HepG2 (cell line): ENCODE measurements at places on chromosomes 4 and X. TPM values are rescaled to one million over a fixed set of nuclear protein-coding genes. Genes with fewer than 3 reads are reported as not detected.
A peak's percentile ranks its signal among the peaks of the same experiment; 100 is the strongest.

DNA sequence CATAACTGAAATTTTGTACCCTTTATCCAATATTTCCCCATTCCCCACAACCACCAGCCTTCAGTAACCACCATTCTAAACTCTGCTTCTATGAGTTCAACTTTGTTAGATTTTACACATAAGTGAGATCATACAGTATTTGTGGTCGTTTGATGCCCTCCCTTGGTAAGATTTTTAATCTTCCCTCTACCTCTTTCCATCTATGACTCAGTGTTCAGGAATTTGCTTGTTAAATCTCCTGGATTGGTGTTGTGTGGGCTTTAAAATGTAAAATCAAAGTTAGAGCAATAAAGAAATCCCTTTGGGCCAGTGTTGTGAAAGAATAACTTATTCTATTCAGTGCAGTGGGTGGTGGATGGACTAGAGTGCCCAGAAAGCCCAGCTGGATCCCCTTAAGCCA is 37.4 kb downstream of the SLC16A2 start:
- DNase-seq = no peak

- no peak for DNase-seq
These were observed 29.5 kb upstream of the IRF2 start for GRCh38 chr4:184503869-184504300.

DNA sequence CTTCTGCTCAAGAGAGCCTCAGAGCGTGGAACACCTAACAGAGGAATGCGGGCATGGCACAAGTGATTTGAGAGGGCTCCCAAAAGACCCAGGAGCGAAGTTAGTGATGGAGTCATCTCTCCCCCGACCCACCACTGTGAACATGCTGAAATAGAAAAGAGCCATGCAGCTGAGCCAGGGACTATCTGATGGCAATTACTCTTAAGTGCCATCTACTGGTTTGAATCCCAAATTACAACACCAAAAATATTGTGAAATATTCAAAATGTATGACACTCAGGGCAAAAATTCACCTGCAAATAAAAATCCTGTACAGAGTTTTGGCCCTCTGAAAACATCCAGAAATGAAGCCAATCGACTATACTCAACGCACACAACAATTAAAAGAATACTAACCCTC is 2038.9 kb upstream of the ADGRL3 start:
- DNase-seq = no peak

DNA sequence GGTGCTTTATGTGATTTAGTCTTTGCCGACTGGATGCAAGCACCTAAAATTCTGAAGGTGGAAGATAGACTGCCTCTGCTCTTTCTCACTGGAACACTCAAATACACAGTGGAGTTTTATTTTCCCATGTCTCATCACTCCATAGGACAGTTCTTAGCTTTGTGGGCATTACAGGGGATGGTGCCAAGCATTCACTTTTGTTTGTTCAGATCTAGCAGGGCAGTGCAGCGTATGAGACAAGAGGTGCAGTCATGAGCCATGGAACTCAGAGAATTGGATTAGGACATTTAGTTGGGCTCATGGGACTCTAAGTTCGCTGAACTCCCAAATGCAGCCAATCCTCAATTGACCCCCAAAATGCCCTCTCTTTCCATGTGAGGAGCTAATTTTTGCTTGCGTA is 1136.9 kb upstream of the PRKX start:
- no peak for DNase-seq

DNA sequence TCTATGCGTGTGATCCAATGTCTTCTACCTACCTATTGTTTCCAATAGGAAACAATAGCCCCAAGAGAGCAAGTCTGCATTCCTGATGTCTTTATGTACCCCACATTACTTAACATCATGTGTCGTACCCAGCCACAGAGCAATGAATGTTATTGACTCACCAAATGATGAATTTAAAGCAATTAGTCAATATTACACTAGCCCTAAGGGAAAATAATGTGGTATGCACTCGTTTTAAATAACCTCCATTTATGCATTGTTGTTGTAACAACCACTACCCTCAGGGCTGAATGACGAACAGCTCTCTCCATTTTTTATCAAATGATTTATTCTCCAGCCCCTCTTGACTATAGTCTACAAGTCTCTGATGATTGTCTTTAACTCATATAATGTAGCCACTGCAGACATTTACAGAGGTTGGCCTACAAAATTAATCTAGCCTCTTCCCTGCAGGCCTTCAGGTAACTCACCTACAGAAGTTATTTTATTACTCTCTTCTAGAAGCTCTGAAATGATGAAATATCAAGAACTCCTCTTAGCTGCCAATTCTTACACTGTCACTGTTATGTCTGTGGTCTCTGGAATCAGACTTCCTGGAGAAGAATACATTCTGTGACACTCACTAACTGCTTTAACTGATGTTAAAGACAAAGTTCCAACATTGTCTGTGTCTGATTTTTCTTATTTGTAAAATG is 601.7 kb upstream of the GRIA3 start:
- no peak for DNase-seq

DNA sequence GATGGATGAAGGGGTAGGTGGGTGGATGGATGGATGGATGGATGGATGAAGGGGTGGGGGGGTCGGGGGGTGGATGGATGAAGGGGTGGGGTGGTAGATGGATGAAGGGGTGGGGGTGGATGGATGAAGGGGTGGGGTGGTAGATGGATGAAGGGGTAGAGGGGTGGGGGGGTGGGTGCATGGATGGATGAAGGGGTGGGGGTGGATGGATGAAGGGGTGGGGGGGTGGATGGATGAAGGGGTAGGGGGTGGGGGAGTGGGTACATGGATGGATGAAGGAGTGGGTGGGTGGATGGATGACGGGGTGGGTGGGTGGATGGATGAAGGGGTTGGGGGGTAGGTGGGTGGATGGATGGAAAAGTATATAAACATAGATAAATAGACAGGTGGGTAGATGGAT is 74.2 kb downstream of the PRKX start:
- no peak for DNase-seq

- DNase-seq = no peak
These were observed 5.2 kb upstream of the NUP54 start for GRCh38 chr4:76153356-76153755.

DNA sequence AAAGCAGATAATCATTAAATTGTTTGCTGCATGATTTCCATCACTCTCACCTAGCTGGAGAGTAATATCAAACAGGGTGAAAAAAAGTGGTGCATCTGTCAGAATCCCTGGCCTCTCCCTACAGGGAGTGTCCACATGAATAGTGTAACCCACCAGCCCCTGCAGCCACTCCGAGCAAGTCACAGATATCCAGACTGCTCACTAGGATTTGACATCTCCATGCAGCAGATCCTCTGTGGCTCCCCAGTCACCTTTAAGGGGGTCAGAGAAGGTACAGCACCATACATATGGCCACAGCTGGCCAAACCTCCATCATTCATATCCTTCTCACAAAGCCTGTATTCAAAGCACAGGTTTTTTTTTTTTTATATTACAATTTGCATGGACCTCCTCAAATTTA is 536.3 kb downstream of the INPP4B start:
- no peak for DNase-seq

DNA sequence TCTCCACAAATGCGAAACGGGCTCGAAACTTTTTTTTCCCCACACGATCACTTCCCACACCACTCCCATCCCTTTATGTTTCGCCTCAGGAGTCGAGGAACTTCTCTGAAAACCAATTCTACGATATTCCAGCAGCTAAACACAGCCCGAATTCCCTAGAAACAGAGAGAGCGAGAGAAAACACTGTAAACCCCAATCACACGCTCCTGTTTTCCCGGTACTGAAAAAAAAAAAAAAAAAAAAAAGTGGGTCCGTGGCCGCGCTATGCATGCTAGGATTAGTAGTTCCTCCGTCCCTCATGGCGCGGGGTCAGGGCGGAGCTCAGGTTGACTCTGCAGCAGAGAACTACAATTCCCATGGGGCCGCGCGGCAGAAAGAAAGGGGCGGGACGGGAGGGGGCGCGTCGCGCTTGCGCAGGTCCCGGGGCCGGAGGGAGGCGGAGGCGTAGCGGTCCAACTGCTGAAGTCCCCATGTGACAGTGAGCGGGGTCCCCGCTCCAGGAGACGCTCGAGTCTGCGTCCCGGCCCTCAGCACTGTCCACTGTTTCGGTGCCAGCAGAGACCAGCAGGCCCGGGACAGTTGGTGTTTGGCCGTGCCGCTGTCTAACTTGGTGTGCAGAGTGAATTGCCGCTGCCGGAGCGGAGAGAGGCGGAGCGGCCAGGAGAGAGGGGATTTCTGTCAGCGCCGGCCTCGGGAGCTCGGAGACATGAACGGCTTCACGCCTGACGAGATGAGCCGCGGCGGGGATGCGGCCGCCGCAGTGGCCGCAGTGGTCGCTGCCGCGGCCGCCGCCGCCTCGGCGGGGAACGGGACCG is at the start of gene SAP30:
Gene SAP30 (plus strand): TSS at position 478 of the 815 bp plus-strand sequence. CDS start 229 bp downstream, at position 707.
- peak; percentile 95 for DNase-seq

DNA sequence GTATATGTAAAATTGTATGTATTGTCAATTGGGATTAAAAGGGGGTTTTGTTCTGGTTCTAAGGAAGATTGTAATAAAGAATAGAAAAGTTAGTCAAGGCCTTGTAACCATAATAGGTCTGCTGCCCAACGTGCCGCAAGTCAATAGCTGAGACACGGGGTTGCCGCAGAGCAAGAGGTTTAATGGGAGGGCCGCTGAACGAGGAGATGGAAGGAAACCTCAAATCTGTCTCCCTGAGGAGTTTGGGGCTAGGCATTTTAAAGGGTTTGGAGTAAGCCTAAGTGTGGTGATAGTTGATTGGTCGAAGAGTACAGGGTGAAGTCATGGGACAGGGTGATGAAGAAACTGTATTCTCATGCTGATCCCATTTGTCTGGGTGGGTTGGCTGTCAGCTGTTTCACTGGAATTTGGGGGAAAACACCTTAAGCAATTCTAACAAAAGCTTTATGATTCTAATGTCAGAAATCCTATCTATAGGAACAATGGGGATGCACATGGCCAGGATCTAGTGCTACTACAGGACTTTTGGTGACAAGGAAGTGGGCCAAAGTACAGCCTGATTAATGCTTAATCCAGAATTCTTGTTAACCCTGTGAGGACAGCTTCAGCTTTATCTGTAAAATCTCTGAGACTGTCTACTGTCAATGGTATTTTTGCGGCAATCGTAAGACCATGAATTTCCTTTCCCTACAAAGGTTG is 86.9 kb downstream of the RELL1 start:
- peak; percentile 64 for DNase-seq

DNA sequence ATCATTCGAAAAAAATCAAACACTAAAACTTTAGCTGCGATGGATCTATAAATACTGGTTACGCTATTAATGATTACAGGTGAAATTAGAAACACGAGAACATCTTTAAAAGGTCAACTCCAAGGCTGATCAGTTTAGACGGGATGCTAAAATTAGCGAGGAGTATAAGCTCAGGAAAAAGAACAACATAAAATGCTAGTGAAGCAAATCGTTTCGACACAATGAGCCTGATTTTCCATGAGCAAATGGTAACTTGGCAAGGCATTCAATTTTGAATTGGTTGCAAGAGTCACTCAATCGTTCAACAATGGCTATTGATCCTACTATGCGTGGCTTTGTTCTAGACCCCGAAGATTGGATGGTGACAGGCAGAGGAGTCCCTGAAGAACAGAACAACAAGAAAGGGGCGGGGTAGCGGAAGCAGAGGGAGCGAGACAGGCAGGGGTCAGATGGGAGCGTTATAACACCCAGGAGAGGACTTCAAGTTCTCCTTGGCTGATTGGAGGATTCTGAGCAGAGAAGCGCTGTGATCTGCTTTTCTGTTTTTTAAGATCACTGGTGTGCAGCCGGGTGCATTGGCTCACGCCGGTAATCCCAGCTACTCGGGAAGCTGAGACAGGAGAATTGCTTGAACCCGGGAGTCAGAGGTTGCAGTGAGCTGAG is 146.5 kb downstream of the RBM47 start:
- DNase-seq = no peak

GRCh38 chrX:45322382-45322781 is 121.7 kb upstream of the DIPK2B start:
- DNase-seq = peak; percentile 37

The CCNG2 gene
- 8.5 and 11.5 TPM in 2 replicates for polyA plus RNA-seq

The VMA21 gene
- polyA plus RNA-seq = 16.8 and 20.9 TPM in 2 replicates

The TKTL1 gene
- not detected in 2 replicates for polyA plus RNA-seq

The HPSE gene
- polyA plus RNA-seq = not detected in 2 replicates

The ATOH1 gene
- not detected in 2 replicates for polyA plus RNA-seq

The TCEANC gene
- polyA plus RNA-seq = 0.51 and 0.61 TPM in 2 replicates

The SLITRK2 gene
- not detected in 2 replicates for polyA plus RNA-seq
